ENCODE measurements at places on chromosomes 7 and 10.
A peak's percentile ranks its signal among the peaks of the same experiment; 100 is the strongest.

DNA sequence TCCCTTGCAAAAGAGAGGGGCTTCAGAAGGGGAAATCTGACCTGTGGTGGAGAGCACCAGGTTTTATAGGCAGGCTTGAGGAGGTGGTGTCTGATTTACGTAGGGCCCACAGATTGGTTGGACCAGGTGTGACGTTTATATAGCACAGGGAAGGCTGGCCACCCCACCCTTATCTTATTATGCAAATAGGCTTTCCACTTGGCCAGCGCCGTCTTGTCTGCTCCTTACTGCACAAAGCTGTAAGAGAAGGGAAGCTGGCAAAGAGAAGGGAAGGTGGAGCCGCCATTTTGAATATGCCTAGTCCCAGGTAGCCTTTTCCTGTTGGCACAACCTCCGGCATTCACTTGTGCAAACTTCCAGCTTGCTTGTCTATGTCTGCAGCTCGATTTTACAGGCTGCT, 221.4 kb downstream of the GATA3 start:
- DNase-seq, result no peak

DNA sequence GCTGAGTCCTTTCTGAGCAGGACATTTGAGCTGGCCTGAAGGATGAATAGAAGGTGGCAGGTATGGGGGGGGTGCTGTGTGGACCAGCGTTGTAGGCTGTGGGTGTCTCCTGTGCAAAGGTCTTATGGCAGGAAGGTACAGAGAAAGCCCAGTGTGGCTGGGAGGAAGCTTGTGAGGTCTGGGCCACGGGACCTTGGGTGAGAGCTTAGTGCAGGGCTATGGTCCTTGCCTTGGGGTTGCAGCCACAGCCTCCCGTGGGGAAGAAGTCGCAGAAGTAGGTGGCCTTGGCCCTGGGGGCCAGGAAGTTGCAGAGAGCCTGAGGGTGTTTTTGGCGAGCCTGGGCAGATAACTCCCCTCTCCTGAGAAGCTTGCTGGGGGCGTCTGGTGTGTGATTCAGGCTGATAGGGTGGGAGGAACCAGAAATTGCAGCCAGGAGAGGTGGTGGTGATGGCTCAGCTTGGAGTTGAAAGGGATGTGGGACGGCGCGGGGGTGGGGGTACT, 172.0 kb upstream of the TNRC18 start:
- no peak for DNase-seq

- DNase-seq, result no peak
Observed at GRCh38 chr7:152883858-152884257, 124.3 kb downstream of the ACTR3B start.

GRCh38 chr7:139183878-139184338, 47.1 kb upstream of the UBN2 start:
- DNase-seq, result no peak

- no peak for DNase-seq
Observed at GRCh38 chr7:101677797-101678479, 48.8 kb upstream of the MYL10 start.

- DNase-seq, result no peak
Observed at GRCh38 chr7:135599471-135599870, 41.8 kb downstream of the NUP205 start.

DNA sequence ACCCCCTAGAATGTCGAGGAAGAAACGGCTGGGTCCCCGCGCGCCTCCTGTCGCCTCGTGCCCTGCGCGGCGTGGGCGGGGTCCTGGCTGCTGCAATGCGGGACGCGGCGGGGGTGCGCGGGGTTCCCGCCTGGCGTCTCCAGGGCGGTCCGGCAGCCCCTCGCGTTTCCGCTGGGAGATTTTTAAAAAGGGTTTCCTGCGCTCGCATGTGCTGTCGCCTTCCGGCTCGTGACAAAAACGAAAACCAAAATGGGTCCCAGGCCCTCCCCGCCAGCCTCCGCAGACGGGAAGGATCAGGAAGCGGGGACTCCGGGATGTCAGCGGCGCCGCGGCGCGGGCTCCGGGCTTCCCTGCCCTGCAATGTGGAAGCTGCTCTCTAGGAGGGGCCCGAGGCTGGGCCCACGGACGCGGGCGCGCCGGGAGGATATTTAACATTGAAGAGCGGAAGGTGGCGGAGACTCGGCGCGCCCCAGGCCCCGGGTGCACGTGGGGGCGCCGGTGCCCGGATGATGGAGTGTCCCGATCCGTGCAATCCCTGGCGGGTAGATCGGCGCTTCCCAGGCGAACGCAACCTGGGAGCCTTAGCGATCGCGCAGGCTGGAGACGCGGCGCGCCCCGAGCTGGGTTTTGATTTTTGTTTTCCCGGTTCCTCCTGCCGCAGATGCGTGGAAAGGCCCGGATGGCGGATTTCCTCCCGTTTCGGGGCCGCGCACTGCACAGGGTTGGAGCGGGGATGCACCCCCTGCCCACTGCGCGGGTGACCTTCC, 1.0 kb downstream of the PFKP start:
- DNase-seq, result no peak

- peak; percentile 64 for DNase-seq
Observed at GRCh38 chr10:114856544-114857287, 35.1 kb downstream of the FHIP2A start.

- no peak for DNase-seq
Observed at GRCh38 chr7:107867858-107868466, 23.0 kb upstream of the DLD start.

DNA sequence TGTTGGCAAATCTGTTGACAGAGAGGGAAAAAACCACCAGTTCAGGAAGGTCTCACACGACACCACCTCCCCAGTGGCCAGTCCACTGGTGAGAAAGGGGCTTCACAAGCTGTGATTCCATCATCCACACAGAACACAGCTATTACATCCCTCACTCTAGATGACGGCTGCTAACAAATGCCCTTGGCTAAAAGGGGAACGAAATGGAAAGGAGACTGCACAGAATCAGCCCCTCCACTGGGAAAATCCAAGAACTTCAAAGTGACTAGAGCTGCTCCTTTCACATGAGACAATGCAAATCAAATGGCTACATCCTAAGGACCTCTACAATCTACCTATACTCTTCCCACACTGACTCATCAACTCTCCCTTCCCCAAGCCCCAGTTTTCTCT, 5.6 kb downstream of the PARP12 start:
- DNase-seq, result no peak

DNA sequence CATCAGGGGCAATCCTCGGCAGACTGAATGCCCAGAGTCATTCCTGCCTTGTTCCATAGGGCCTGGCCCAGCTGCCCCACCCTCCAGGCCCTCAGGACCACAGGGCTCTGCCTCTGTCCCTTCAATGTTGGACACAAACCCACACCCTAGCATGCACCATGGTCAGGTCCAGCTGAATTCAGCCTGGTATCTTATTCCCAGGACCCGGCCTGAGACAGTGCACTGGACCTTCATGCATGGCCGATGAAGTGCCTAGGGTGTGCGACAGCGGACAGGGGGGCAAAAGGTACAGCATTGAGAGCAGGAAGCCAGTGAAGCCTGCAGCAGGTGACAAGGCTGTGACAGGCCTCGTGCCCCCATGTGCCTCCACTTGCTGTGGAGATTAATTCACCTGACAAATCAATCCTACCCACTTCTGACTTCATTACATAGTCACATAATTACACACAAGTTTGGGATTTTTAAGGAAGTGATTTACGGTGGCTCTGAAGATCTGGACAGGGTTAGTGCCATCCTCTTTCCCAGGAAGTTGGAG, 261.9 kb downstream of the GRID1 start:
- DNase-seq, result no peak

GRCh38 chr10:86688398-86688921, 20.1 kb downstream of the LDB3 start:
- DNase-seq, result peak; percentile 17

All from AG09309 (cell line).